ENCODE measurements at places on chromosomes 4 and X.

DNA sequence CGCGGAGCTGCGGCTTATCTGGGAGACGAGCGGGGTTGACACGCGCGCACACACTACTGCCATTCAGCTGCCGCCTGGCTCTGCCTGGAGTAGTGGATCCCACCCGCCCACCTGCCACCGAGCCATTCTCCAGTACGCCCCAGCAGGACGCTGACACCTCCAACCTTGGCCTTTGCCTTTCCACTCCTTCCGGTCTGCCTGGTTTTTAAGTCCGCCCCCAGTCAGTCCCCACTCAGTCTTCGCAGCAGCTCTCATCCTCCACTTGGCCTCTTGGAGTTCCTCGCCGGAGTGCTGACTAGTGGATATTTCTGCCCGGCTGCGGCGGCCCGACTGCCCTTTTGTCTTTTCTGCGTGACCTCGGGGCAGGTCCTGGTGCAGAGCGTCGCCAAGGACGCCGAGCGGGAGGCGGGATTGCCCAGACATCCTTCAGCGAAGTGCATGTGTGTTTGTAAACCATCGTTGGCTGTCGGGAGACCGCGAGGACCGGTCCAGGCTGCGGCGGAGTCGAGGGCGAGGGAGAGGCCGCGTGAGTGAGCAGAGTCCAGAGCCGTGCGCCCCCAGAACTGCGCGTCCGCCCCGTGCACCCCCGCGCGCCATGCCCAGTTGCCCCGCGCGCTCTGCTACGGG, 1.1 kb downstream of the SLIT2 start:
- no peaks in the 10 kb centered on the region for H3K27me3 ChIP-seq
- H3K4me1 ChIP-seq = peaks cover 20% of the 10 kb centered on the region
- H3K4me3 ChIP-seq = peak overlapping the region; percentile 37
- no peak for DNase-seq

DNA sequence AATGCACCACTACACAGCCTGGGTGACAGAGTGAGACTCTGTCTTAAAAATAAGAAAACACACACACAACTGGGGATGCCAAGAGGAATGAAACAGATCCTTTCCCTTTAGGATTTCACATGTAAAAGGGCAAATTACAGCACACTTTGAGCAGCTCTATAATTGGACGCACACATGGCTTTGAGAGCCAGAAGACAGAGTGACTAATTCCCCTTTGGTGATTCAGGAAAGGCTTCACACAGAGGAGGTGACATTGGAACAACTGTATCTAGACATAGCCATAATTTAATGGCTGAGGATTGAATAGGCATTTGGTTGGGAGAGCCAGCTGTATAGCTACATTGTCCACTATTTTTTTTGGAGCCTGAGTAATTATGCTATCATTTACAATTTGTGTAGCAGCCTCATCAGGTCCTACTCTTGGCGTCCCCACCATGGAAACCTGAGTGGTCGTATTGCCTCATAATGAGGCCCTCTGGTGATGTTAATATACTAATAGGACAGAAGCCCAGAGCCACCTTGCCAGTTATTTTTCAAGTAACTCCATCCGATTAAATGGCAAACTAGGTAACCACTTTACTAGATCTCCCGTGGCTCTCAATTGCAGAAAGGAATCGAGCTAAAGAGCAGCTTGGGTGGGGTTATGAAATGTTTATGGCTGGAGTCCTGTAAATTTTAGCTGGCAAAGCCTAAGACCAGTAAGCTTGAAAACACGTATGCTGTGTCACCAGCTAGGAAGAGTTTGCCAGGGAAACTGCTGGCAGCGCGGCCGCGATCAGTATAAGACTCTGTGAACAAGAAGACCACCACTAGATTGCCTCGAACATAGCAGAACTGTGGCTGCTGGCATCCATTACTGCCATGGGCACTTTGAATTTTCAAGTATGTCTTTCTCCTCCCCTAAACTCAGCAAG, 8.5 kb upstream of the PPEF1 start:
- DNase-seq = no peak
- H3K4me3 ChIP-seq = no peak overlapping the region
- no peak overlapping the region for H3K27ac ChIP-seq
- no peaks in the 10 kb centered on the region for H3K36me3 ChIP-seq
- no peaks in the 10 kb centered on the region for H3K4me1 ChIP-seq

- no peak for DNase-seq
- no peak overlapping the region for H3K4me3 ChIP-seq
- H3K27ac ChIP-seq = no peak overlapping the region
- H3K36me3 ChIP-seq = no peaks in the 10 kb centered on the region
- no peaks in the 10 kb centered on the region for H3K27me3 ChIP-seq
Observed at GRCh38 chr4:13980317-13981310, 353.1 kb upstream of the BOD1L1 start.

DNA sequence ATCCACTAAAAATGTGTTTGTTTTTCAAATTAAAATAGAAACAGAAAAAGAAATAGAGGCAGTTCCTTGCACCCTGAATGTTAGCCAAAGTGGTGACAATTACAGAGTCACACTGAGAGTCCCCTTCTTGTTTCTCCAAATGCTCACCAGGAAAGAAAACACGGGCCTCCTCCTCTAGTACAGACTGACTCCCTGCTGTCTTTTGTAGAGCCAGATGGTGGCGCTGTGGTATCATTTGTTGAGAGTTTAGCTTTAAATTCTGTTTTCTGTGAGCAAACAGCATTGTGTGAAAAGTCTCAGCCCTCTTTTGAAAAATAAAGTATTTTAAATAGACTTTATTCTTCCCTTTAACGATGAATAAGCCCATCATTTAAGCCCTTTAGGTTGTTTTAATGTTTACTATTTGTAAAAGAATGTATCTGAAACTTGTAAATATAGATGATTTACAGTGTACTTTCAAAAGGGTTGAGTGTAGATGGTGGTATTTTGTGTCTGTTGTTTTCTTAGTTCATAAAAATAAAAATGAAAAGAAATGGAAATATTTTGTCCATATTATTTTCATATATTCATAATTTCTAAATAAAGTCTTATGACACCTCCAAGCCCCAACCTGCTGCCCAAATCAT, 36.9 kb upstream of the ATOH1 start:
- H3K4me3 ChIP-seq = no peak overlapping the region
- peak; percentile 68 for DNase-seq
- no peaks in the 10 kb centered on the region for H3K4me1 ChIP-seq
- H3K36me3 ChIP-seq = no peaks in the 10 kb centered on the region
- H3K27me3 ChIP-seq = no peaks in the 10 kb centered on the region

DNA sequence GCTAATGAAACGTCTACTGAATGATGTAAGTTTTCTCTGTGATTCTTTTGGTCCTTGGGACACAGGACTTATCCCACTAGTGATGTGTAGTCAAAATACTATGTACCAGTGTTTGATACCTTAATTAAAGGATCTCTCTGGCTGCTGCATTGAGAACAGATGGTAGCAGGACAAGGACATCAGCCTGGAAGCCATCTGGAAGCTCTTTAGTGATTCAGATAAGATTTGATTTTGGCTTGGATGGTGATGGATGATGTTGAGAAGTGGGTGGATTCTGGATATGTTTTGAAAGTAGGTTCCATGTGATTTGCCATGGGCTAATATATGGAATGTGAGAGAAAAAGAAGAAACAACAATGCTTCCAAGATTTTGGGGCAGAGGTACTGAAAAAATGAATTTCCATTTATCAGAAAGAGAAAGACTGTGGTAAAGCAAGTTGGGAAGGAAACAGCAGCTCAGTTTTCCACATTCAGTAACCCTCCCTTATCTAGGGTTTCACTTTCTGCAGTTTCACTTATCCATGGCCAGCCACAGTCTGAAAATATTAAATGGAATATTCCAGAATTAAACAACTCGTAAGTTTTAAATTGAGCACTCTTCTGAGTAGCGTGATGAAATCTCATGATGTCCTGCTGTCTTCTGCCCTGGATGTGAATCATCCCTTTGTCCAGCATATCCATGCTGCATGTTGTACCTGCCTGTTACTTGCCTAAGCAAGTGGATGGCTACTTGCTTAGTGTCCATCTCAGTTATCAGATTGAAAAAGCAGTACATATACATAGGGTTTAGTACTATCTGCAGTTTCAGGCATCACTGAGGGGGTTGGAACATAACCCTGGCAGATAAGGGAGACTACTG, 15.6 kb downstream of the CD38 start:
- no peak for DNase-seq
- no peak overlapping the region for H3K27ac ChIP-seq
- no peak overlapping the region for H3K4me3 ChIP-seq
- H3K4me1 ChIP-seq = no peaks in the 10 kb centered on the region
- H3K27me3 ChIP-seq = no peaks in the 10 kb centered on the region
- H3K36me3 ChIP-seq = no peaks in the 10 kb centered on the region

DNA sequence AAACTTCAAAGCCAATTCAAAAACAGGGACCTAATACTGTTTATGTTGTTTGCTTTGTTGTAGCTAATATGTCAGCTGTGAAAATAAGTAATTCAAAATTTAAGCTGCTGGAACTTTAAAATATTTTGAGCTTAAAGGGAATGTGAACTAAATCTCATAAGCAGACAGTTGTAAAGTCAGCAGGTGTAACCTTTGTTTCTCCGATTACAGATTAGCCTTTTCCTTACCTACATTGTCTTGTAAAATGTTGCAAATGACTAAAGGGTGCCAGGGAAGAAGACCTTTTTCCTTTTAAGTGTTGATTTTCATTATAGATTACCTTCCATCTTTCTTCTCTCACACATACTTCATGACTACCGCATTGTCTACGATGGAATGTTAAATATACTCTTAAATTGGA, 405.1 kb downstream of the KCNIP4 start:
- DNase-seq = no peak
- no peaks in the 10 kb centered on the region for H3K36me3 ChIP-seq
- H3K27ac ChIP-seq = no peak overlapping the region
- no peaks in the 10 kb centered on the region for H3K27me3 ChIP-seq

DNA sequence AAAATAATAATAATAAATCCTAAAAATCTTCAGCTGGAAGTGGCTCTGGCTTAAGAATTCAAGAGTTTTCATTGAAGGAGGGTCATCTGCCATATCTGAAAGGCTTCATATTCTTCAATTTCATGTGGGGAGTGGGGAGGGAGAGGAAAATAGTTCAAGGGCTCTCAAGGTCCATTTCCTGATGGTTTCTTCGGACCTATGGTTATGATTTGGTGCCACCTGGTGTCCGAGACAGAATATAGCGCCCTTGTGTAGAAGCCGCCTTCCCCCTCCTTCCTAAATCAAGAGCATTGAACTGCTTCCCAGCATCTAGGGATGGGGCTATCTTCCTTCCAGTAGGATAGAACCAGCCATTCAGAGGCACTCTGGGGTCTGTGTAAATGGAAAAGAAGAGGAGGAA, 34.3 kb downstream of the NLGN3 start:
- no peaks in the 10 kb centered on the region for H3K36me3 ChIP-seq
- no peaks in the 10 kb centered on the region for H3K4me1 ChIP-seq
- no peak overlapping the region for H3K27ac ChIP-seq

Data from Peyer's patch (tissue), 4 donors.